ENCODE measurements at places on chromosomes 12 and 14.

DNA sequence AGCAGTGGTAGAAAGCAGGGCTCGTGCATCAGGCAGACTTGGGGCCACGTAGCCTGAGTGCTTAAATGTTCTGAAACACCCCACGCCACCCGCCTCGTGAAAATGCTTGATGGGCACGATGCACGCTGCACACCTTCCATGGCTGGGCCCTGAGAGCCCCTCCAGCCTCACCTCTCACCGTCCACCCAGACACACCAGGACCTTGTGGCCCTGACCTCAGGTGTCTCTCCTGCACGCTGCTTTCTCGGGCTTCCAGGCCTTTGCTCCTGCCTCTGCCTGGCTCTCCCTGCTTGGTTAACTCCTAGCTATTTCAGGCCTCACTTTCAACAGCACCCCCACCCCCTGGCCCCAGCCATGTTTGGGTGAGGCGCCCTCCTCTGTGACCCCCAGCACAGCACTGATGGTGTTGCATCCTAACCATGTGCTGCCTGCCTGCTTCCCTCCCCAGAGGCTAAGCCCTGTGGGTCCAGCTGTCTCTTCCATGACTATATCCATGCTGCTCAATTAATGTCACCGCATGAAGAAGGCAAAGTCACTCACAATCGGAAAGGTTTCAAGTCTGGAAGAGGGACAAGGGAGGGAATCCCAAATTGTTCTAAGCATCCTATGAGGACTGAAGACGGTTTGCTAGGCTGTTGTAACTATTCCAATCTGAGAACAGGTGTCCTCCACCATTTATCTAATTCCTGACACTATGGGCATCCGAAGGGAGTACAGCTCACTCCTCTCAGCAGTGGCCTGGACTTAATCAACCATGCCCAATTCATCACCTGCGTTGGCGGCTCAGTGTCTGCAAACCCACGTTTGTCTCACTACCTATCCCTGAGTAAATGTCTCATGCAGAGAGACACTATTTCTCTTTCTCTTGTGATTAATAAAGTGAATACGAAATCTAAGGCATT, 82.2 kb downstream of the CCDC88C start:
- DNase-seq: no peak

DNA sequence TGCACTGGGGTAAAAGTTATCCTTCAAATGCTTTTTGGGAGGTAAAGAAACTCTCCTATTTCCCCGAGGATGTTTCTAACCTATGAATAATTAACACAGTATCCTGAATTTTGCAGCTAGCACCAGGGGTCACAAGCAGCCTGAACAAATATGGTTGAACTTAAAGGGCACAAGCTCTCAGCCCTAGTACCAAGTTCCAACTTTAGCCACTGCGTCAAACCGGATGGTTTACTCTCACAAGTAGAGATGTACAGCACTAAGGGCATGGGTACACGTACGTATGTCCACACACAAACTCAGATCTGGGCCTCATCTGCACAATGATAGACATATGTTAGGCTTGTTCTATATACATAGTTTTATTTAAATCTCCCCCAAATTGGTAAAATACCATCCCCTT, 4.7 kb downstream of the CCDC88C start:
- DNase-seq: no peak

GRCh38 chr14:94098326-94098992, 12.1 kb upstream of the IFI27 start:
- no peak for DNase-seq

GRCh38 chr12:52080403-52081251, 1.1 kb downstream of the SMIM41 start:
- DNase-seq: no peak

DNA sequence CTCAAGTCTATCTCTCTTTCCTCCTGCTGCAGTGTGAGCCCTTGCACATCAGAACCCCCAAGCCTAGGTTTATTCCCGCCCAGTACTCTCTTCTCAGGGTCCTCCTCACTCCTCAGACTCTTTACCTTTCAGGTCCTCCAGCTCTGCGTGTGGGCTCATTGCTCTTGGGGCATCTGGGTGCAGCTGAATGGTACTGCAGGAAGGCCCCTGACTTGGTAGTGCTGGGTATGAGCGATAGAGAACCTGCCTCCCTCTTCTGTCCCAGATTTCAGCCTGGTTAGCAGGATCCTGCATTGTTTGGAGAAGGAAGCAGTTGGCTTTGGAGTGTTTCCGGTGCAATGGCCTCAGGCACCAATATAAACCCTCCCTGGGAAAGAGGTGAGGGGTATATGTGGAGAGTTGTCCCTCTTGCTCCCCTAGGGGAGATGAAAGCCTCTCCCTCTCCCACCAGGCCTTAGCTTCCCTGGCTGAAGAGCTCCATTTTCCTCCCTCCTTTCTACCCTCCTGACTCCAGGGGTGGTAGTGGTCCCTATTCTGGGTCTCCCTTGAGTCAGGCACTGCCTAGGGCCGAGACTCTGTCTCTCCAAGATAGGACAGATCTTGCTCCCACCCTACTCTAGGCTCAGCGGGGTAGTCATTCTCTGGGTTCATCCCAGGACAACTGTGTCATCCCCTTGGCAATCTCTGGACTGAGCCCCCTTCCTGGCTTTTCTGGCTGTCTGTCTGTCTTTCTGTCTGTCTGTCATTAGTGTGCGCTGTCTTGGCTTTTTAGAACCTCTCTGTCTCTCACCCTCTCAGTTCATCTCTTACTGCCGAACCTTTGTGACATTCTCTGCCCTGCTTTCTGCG, 3.8 kb downstream of the LRP1 start:
- DNase-seq: no peak

DNA sequence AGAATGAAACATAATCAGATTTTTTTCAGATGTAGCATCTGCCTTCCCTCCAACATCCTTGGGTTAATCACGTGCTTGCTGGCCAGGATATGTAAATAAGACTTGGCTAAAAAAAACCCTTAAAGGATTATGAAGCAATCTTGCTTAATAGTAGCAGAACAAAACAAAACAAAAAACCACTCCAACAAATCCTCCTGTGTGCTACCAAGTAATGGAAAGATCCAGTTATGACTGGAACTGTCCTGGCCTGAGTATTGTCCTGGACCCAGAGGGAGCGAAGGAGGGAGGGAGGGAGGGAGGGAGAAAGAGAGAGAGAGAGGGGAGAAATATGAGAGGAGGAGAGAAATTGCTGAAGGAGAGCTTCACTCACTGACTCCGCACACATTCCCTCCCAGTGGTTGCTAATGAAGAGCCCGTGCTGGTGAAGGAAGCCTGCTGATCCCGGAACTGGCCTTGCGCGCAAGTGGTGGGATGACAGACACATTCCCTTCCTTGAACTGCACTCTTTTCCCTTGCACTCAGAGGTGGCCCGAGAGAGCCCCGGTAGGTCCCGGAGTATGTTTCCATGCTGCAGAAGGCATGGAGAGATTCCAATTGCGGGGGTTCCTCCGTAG, 57.2 kb downstream of the HMGA2 start:
- DNase-seq: no peak

DNA sequence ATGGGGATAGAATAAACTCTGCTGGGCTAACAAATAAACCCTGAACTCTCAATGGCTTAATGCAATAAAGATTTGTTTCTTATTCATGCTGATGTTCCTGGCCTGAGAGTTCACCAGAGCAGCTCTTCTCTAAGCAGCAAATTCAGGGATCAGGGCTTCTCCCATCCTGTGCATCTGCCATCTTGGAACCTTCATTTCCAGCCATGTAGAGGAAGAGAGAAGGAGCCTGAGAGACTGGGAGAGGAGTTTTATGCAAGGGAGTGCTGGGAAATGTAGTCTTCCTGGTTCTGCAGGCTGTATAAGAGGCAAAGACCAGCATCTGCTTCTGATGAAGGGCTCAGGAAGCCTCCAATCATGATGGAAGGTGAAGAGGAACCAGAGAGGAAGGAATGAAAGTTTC, 20.6 kb upstream of the APOLD1 start:
- DNase-seq: no peak

DNA sequence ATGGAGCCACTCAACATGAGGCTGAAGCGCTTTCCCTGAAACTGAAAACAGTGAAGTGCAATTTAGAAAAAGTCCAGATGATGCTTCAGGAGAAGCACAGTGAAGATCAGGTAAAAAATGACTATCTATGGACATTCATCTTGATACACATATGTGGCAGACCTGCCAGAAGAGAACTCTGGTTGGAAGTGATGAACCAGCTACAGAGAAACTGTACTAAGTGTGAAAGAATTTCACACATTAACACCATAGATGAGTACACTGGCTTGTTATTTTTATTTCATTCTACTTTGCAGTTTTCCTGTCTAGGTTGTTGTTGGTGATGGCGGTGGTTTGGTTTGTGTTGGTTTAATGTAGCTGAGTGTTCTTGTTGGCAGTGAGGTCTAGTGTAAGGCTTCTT, 174.7 kb downstream of the ESR2 start:
- DNase-seq: no peak

DNA sequence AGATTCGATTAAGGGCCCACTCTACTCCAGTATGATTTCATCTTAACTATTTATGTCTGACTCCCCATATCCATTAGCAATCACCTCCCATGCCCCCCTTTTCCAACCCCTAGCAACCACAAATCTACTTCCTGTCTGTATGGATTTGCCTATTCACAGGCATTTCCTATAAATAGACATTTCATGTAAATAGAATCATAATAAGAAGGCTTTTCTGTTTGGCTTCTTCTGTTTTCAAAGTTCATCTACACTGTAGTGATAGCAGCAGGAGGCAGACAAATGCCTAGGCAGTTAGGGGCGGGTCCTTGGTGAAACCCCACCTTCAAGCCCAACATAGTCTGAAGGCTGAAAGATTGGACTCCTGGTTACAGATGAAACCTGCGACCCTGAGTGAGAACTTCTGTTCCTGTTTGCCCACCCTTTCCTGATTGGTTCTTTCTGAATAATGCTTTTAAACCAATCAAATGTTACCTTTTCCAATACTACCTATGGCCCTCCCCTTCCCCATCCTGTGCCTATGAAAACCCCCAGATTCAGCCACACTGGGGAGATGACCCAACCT, 62.1 kb upstream of the HECTD1 start:
- DNase-seq: no peak

DNA sequence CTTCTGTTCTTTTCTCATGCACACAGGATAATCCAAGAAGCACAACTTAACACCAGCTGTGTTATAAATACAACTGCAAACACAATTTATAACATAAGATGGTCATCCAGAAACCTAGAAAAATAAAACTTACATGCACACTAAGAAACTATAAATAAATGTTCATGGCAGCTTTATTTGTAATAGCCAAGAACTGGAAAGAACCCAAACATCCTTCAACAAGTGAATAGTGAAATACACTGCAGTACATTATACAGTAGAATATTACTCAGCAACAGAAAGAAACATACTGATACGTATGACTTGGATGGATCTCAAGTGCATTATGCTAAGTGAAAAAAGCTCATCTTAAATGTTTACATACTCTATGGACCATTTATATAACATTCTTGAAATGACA, 132.7 kb downstream of the SPTSSA start:
- DNase-seq: no peak

DNA sequence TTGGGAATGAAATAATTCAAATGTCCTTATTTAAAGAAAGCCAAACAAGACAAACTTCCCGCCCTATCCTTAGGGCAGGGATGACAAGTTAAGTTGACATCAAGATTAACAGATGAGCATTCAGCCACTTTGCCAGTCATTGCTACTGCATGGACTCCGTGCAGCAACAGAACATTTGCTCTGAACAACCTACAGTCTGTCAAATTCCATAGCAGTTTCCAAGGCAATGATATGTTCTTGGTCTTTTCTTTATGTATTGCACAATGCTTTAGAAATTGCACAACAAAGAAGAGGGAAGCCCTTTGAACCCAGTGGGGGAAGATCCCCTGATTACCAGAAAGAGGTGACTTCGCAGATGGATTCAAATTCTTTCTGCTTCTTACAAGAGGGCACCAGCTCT, 269.8 kb downstream of the BCAT1 start:
- DNase-seq: no peak

DNA sequence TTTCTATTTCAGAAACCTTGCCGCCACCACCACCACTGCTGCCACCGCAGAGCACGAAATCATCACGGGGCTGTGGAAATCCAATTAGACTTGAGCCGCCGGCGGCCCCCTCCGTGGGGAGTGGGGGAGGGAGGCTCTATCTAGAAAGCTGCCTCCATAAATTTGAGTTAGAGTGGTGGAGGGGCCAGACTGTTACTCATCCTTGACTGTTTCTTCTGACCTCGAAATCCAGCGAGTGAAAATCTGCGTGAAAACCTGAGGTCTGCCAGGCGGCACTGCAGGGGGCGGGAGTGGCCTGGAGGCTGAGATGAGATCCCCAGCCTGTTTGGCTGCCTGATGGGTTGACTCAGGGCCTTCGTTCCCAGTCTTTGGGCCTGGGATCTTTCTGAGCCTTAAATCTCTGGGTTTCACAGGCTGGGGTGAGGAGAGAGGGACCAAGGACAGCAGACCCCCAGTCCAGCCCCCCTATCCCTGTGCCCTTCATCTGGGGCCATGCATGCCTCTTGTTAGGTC, 29.9 kb downstream of the TSPAN9 start:
- no peak for DNase-seq

- DNase-seq: no peak
Measured at GRCh38 chr14:50734950-50735695, 67.0 kb upstream of the SAV1 start.

- no peak for DNase-seq
Measured at GRCh38 chr14:70771781-70772212, 37.5 kb downstream of the MAP3K9 start.

Data from stimulated activated CD4-positive, alpha-beta T cell treated with anti-CD3 and anti-CD28 coated beads, Interleukin-15, amount 100 ng/mL, for 1 hour (primary cell).